Activated CD8-positive, alpha-beta memory T cell treated with anti-CD3 and anti-CD28 coated beads, Interleukin-2, amount 50 U/mL, for 48 hours (primary cell): ENCODE measurements at places on chromosomes 13 and 19.

- no peak for DNase-seq
These were observed 10.1 kb downstream of the YIPF2 start for GRCh38 chr19:10918359-10918758.

- DNase-seq: no peak
These were observed 5.2 kb downstream of the OR1I1 start for GRCh38 chr19:15087182-15087581.

DNA sequence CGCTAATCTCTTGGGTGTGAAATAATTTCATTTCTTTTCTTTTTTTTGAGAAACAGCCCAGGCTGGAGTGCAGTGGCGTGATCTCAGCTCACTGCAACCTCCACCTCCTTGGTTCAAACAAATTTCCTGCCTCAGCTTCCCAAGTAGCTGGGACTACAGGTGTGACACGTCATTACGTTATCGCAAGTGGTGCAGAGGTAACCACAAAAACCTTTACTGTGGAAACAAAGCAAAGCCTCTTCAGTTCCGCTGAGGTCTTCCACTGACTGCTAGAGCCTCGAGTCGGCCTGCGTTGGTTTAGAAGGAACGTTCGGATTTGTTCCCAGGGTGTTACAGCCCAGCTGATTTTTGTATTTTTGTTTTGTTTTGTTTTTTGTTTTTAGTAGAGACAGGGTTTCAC, 2.0 kb upstream of the ZNF784 start:
- peak; percentile 62 for DNase-seq

DNA sequence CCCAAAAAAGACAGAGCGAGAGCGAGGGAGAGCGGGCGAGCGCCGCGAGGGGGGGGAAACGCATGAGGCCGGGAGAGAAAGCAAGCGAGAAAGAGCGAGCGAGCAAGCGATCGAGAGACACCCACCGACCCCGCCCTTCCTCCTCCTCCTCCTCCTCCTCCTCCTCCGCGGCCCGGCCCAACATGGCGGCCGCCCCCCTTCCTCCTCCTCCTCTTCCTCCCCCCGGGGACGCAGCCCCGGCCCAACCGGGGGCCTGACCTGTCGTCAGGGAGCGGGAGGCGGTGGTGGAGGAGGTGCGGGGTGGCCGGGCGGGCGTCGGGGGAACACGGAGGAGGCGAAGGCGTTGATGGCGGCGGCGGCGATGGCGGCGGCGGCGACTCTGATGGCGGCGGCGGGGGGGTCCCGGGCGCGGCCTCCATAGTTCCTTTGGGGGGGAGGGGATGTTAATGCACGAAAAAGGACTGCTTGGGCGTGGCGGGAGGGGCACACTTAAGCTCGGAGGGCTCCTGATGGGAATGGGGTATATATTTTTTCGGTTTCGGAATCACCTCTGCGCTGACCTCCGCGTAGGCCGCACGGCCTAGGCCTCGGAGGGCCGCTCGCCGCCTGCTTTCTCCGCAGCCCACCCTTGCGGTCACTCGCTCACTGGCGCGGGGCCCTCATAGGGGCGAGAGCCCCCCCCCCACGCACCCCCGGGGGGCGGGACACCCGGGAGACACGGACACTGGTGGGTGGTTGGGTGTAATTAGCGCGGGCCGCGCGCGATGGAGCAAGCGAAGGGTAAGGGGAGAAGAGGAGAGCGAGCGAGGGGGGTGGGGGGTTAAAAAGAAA, 1.2 kb downstream of the ZC3H4 start:
- peak; percentile 90 for DNase-seq

GRCh38 chr13:50446611-50447010, 396.9 kb downstream of the DLEU7 start:
- no peak for DNase-seq

GRCh38 chr13:51241720-51242119, 19.5 kb downstream of the FAM124A start:
- no peak for DNase-seq

- DNase-seq: no peak
These were observed 13.1 kb downstream of the MAST3 start for GRCh38 chr19:18110609-18111232.

GRCh38 chr19:50206191-50206590, 2.8 kb downstream of the MYH14 start:
- DNase-seq: no peak

GRCh38 chr13:101767131-101767530, 314.7 kb downstream of the ITGBL1 start:
- no peak for DNase-seq

- DNase-seq: no peak
These were observed 240.0 kb upstream of the SGCG start for GRCh38 chr13:22940736-22941135.

DNA sequence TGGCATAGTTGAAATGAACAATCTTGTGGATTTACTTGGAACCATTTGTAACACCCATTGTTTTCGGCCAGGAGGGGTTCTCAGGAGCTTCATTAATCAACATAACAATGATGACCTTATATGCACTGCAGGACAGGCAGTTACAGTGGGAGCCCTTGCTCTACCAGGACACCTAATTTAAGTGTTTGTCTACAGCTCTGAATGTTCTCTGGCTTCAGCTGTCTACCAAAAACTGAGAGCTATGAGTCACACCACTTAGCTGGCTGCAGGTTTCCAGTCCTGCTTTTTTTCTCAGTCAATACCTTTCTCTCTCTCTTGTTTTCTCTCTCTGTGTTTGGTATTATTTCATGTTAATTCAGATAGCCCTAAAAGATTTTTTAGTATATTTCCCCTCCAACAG, 105.4 kb upstream of the MBNL2 start:
- no peak for DNase-seq
